ENCODE measurements at places on chromosomes 7 and 10.

GRCh38 chr10:78909221-78909620, 159.5 kb upstream of the ZMIZ1 start:
- no peak for DNase-seq

DNA sequence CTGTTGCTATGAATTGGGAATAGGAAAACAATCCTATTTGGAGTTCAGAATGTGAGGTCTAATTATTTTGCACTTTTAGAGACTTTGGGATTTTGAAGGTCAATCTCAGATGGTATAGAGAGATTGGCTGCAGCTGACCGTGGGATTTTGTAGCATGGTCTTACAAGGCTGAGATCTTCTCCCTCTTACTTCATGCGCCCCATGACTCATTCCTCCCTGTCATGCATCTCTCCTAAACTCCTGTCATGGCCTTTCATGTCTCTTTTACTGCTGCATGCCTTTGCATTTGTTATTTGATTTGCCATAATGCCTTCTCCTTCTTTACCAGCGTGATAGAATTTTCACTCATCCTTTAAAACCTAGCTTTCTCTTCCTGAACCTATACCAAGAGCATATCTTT, 133.1 kb downstream of the BBS9 start:
- DNase-seq = no peak

DNA sequence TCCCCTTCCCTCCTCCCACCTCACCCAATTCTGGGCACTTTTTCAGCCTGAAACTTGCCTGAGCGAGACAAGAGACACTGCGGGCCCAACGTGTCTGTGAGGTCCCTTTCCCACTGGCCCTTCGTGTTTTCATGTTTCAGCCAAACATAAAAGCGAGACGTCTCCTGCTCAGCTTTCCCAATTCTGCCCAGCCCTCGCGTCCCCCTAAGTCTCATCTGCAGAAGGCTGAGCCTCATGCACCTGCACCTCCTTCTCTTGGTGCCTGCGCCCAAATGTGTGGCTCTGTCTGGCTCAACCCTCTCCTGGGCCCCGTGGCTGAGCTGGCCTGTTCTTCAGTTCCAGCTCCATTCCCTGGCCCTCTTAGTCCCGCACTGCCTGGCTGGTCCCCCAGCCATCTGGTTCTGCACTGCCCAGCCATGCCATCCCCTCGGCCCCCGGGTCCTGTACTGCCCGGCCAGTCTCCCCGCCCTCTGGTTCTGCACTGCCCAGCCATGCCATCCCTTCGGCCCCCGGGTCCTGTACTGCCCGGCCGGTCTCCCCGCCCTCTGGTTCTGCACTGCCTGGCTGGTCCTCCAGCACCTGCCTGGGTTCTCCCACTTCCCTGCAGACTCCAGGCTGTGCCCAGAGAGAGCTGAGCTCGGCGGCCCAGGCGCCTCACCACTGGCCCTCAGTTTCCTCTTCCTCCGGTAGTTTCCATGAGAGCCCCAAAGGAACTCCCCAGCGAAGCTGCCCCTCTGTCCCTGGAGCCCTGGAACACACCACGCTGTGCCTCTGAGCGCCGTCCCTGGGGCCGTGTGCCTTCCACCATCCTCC, 224.1 kb downstream of the DNAJB6 start:
- DNase-seq = no peak

DNA sequence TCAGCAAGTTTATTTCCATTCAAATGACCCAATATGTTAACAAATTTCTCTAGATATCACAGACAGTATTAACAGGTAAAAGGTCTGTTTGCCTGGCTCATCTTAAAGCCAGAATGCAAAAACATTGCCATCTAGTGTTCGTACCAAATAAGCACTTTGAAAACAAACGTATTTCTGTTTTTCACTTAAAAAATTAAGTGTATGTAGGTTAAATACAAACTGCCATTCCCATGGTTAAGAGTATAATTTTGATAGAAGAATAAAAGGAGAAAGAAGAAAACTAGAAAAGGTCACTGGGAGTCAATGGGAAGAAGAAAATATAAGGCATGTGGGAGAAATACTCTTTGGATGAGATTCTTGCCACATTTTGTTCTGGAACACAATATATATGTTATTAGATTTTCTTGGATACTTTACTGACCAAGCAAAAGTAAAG, 51.0 kb downstream of the ORC5 start:
- no peak for DNase-seq

DNA sequence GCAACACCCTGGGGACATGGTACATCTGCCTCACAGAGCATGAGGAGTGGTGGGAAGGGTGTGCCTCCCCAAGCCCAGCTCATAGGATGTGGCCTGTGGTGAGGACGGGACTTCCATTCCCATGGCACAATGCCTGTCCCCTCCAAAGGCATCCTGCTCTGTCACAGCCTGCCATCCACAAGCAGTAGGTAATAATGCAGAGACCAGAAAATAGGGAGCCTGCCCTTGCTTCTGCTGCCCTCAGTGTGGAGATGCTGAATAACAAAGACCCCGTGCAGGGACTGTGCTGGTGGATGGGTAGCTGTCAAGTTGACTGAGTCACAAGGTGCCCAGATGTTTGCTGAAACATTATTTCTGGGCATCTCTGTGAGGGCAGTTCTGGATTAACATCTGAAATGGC, 199.9 kb upstream of the GRB10 start:
- no peak for DNase-seq

- DNase-seq = no peak
These were observed 35.8 kb downstream of the CRCP start for GRCh38 chr7:66150471-66150870.

DNA sequence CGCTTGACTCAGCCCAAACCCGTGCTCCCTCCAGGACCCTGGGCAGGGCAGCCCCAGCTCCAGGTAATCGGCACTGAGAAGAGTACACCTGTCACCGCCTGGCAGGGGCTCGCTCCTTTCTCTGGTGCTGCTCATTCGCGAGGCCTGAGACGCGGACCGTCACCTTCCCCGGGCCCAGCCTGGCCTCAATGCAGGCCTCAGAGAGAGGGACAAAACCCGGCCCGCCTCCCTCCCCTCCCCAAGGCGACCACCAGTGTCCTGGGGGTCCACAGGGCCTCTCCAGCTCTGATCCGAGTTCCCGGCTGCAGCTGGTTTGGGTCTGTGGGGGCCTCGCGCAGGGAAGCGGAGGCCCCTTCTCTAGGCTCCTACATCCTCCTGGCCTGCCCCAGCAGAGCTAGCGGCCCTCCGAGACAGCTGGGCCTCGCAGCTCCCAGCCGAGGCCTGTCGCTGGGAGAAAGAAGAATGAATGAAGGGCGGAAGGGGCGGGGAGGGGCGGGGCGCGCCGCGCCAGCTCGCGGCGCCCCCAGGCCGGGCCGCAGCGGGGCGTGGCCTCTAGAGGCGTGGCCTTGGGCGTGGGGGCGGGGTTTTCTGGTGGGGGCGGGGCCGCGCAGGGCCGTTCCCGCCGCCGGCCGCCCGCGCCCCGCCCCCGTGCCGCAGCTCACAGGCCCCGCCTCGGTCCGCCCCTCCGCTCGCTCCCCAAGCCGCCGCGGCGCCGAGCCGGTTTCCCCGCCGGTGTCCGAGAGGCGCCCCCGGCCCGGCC, at the start of gene LIMK1:
Gene LIMK1 (plus strand): TSS at position 688 of the 760 bp plus-strand sequence. CDS start 187 bp downstream, outside the sequence.
- peak; percentile 100 for DNase-seq

DNA sequence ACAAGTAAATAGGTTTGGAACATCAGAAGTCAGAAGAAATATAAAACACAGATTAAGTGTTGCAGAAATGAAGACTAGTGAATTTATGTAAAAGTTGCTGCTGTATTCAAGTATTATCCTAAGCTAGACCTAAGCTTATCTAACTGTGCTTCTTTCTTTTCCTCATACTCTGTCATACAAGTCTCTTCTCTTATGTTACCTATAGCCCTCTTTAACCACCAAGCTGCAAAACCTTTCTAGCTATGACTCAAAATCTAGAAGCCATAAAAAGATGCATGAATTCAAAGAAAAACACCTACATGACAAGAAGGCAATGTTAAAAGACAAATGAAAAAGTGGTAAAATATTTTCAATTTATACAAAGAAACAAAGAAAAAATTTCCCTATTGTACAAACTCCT, 23.0 kb downstream of the DENND11 start:
- DNase-seq = no peak

GRCh38 chr7:99095698-99096097, 48.2 kb downstream of the SMURF1 start:
- DNase-seq = no peak

- no peak for DNase-seq
These were observed 564.1 kb upstream of the KCND2 start for GRCh38 chr7:119708891-119709290.

- no peak for DNase-seq
These were observed 340.2 kb downstream of the KCNMA1 start for GRCh38 chr10:77297393-77297739.

DNA sequence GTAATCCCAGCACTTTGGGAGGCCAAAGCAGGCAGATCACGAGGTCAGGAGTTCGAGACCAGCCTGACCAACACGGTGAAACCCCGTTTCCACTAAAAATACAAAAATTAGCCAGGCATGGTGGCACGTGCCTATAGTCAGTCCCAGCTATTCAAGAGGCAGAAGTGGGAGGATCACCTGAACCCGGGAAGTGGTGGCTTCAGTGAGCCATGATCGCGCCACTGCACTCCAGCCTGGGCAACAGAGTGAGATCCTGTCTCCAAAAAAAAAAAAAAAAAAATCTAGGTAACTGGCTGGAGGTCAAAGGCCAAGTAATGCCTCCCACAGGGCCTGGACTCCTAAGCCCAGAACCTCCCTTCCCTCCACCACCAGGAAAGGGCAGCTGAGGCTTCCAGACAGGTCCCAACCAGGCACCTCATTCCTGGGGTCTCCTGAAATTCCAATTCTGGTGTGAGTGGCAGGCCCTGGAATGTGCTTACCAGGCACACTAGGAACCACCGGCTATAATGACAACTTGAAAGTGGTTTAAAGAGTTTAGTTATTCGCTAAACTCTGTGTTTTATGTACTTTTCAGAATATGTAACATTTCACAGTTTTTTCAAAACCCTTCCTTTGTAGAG, 86.9 kb upstream of the TNRC18 start:
- DNase-seq = peak; percentile 10

DNA sequence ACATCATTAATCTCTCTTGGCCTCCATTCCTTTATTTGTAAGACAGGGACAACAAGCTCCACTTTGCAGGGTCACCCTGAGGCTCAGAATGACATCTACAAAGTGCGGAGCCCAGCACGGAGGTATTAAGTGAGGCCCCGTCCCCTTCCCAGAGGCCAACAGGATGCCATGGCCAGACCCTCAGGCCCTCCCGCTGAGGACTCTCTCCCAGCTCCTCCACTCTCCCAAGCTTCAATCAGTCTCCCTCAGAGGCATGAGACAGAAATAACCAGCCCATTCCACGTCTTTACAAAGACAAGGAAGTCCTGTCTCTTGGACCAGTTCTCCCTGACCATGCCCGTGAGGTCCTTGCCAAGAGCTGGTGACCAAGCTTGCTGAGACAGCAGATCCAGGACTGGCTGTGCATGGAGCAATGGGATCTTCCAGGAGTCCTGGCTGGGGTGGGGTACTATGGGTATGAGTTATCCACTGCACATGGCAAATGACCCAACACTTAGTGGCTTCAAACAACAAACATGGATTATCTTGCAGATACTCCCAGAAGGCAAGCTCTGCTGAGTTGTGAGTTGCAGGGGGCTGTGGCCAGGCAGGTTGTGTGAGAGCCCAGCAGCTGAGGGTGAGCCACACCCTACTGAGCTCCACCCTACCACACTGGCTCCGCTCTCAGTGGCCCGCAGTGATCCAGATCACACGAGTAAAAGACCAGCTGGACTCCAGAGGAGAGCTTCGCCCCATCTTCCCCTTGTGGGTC, 4.3 kb upstream of the PPIF start:
- no peak for DNase-seq

- no peak for DNase-seq
These were observed 1381.5 kb upstream of the CELF2 start for GRCh38 chr10:9636216-9636615.

GRCh38 chr10:1153251-1153763, 97.1 kb downstream of the WDR37 start:
- no peak for DNase-seq

DNA sequence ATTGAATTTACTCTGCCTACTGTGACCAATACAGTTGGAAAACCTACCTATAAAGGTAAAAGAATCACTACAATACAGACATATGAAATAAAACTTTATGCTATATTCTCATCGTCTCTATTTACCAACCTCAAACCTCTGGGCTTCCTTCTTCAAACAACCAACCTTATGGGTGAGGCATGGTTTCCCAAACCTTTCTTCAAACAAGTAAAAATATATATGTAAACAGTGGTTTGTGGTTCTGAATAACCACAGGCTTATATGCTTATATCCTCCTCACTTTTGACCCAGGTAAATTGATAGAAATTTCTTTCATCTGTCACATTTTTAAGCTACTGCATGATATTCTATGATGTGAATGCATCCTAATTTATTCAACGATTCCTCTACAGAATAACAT, 103.6 kb downstream of the ITGB1 start:
- DNase-seq = no peak

DNA sequence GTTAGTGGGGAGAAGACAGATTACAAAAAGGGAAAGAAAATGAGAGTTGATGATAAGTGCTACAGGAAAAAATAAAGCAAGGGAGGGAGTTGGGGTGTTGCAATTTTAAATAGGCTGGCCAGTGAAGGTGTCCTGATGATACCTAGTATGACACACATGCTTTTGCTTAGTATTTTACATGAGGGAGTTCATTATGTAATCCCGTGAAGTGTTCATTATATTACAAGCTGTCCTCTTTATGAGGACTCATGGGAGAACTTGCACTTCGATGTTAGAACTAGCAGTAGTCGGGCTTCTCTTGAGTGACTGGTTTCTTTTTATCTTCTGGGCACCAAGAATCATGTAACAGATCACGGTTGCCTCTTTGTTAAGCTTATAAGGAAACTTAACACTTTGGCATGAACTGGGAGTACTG, 102.3 kb upstream of the MTPN start:
- no peak for DNase-seq

DNA sequence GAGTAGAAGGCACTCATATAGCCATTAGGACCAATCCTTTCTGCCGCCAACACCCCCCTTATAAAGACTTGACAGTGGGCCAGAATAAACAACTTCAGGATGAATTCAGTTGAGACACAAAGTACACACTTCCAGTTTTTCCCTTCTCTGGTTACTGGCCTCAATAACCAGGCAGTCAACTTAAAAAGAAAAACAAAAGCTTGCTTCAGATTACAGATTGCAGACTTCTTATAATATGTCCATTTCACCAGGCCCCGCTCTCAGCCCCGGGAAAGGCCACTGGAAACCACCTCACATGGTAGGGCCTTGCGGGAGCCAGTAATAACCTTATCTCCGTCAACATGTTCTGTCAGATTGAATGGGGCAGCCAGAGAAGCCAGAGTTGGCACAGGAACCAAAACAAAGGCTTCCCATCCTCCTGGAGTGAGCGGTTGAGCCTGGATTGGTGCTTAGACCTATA, 108.8 kb downstream of the EGFR start:
- DNase-seq = no peak

DNA sequence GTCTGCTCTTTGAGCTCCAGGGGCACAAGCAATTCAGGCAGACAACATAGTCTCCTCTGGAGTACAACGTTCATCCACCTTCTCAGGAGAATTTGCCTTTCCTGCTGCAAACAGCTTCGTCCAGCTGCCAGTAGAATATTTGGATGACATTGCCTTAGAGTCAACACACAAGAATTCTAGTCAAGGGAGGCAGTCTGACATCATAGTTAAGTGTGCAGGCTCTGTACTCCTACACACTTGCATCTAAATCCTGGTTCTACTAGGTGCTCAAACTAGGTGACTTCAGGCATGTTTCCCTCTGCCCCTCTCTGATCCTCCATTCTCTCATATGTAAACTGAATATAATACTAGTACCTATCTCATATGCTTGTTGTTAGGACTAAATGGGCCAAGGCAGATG, 314.8 kb downstream of the HPSE2 start:
- DNase-seq = no peak

- DNase-seq = no peak
These were observed 2.5 kb upstream of the KCNH2 start for GRCh38 chr7:150980663-150981062.
